ENCODE measurements at places on chromosomes 5 and 9.

DNA sequence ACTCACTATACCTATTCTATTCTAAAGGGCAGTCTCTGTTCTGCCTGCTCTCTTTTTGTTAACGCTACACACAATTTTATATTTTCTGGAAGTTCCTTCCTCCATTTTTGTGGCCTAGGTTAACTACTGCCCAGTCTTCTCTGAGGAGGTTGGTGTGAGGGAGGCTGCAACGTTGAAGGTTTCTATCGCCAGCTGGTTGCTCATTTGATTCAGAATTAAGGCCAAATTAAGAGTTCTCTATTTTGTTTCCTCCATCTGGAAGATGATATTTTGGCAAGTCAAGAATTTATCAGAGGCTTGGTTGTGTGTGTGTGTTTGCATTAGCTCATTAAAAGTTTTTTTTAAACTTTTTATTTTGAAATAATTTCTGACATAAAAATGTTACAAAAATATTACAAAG, 175.1 kb downstream of the ARHGAP26 start:
- DNase-seq = no peak

DNA sequence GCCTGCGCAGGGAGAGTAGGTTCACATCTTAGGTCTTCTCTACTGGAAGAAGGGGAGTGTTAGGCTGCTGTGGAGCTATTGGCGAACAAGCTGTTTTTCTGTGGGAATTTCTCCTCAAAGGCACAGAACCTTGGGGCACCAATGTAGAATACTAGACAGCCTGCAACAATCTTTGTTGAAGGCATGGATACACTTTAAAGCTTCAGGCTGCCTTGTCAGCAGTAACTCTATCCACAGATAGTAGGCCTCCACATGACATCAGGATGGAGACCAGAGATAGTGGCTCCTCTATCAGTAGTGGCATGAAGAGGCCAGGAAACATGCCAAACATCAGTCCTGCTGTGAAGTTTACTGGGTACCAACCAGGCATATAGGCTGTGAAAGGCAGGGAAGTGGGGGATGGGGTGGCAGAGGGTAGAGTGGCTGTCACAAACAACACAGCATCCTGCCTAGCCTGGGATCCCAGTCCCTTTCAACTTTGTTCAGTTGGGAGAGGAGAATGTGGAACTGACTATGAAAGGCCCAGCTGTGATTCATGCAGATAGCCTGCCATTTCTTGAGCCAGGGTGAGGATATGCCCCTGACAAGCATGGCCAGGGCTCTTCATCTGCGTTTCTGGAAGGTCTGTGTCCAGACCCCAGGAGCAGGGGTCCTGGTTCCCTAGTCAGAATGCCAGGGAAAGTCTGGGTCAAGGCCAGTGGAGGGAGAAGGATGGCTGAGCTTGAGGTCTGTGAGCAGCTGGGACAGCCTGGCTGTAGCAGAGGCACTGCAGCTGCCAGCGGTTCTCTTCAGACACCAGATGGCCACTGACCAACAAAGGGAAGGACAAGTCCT, 1.0 kb upstream of the HK3 start:
- no peak for DNase-seq

GRCh38 chr5:73298772-73299630, 126.0 kb downstream of the TMEM174 start:
- peak; percentile 64 for DNase-seq

- no peak for DNase-seq
Observed at GRCh38 chr9:33155393-33155792, 11.7 kb downstream of the B4GALT1 start.

GRCh38 chr5:123178683-123179082, 89.6 kb downstream of the PRDM6 start:
- DNase-seq = peak; percentile 8

GRCh38 chr9:93268551-93269314, 84.8 kb downstream of the WNK2 start:
- no peak for DNase-seq

- no peak for DNase-seq
Observed at GRCh38 chr9:134455934-134456755, 129.9 kb downstream of the RXRA start.

DNA sequence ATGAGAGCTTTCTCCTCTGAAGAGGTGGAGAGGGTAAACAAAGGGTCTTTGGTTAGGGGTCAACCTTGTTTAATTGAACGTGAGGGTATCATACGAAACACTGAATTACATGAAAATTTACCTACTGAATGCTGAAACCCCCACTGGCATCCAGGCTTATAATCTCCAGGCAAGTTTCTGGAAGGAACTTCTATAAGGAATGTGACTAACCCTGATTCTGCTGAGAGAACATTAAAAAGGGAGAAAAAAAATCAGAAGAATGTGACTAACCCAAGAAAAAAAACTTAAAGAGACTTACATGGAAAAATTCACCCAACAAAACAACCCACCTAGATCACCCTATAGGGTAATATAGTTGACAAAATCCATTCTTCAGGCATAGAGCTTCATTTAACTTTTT, 55.5 kb downstream of the APC start:
- no peak for DNase-seq

DNA sequence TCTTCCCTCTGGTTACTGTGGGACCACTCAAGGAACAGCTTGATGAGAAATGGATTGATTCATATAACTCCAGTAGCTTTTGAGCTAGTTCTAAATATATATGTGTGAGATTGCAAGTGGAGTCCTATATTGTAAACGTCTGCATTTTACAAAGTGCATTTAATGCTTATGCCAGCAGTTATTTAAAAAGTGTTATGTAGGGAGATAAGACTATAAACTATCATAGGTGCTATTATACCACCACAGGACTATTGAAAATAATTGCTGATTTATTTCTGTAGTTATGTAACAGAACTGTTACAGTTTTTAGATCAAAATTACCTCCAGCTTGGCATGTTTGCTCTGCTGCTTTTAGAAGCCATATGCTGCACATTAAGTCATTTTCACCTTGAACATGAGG, 36.2 kb downstream of the PTCD2 start:
- DNase-seq = no peak

DNA sequence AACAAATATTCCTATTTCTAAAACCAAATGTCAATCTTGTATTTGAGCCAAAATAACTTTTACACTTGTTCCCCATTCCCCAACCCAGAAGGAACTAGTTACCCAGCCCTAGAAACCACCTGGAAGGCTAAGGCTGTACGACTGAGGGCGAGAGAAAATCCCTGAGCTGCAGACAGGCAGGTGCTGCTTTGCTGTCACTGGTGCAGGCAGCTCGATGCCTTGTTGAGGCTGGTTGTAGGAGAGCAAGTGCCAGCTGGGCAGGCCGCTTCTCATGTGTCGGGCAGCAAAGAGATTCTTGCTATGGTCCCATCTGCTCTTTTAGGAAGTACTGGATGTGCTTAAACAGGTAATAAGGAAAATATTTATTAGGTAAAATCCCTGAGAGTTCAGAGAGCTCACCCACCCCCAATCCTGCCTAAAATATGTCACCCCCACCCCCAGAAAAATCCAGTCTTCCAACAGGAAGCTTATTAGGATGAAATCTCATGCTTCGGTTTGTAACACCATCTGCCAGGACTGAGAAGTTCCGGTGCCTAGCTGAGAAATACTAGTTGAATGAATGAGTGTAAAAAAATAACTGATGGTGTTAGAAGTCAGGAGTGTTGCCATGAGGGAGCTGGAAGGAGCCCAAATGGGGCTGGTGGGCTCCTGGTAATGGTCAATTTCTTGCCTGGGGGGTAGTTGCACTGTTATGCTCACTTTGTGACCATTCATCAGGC, 91.1 kb upstream of the DMRT1 start:
- no peak for DNase-seq

GRCh38 chr5:120479066-120479465, 15.0 kb downstream of the PRR16 start:
- DNase-seq = no peak

DNA sequence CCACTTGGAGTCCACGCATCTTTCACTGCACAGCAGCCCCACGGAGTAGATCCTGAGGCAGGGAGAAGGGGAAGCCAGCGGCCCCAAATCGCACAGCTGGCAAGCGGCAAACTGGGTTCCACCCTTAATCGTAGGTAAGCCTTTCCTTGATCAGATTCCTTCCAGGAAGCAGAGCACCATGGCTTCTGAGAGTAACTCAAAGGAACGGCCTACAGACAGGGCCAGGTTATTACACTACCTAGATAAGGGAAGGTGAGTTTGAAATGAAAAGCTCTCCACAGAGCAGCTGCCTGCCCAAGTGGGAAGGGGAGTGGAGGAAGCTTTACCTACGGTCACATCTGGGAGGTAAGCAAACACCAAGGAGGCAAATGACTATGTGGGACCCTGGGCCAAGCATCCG, 7.9 kb downstream of the DAP start:
- no peak for DNase-seq

DNA sequence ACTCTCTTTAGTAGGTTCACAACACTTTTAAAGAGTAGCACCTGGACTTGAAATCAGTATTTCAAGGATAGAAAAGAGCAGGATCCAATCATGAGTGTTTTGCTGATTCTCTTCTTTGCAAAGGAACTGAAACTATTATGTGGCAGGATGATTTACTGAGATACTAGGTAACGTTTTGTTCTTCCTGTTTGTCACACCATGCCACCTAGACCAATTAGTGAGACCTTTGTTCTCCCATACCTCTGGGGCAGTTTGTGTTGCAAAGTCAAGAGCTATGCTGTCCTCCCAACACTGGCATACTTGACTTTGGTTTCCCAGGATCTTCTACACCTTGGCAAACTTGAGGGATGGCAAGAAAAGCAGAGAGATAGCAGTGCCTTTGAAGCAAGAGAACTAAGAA, 43.4 kb downstream of the PPP1R2B start:
- no peak for DNase-seq

DNA sequence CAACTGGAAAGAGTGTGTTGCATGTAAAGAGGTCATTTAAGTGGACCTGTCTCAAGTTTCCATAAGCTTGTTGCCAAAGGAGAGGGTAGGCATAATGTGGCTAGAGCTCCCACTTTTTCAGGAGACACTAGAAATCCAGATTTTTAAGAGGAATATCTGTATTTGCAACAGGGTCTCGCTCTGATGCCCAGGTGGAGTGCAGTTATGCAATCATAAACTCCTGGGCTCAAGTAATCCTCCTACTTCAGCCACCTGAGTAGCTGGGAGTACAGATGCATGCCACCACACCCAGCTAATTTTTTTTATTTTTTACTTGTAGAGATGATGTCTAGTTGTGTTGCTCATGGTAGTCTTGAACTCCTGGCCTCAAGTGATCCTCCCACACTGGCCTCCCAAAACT, 183.5 kb downstream of the NIPBL start:
- DNase-seq = no peak

DNA sequence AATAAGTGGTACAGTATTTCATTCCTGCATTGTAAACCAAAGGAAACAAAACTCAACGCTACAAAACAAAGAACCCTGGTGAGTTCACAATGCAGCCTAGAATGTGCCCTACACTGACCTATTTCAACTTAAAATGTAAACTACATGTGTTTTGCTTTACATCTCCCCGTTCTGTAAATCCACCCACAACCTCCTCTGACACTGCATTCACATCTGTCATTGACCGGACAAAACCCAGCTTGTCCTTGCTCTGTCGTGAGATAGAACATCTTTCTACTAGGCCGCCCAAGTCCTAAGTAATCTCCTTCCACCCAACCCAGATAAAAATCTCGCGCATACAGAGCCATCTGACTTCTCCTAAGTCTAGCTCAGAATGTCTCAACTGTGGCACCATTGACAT, 6.1 kb upstream of the VLDLR start:
- DNase-seq = no peak

DNA sequence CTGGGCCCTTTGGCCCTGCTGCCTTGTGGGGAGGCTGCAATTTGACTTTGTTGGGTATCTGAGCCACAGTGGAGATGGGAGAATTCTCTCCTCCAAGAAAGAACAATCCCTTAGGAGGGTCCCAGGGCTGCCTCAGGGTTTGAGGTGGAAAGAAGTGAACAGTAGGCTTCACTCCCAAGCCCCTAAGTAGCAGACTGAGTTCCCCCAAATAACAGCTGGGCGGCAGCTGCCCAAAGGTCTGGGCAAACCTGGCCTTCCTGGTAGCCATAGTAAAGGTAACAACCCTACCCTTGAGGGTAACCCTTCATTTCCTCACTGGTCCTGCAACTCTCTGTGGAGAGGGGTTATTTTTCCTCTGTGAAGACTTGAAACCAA, 746 bp downstream of the RGS3 start:
- no peak for DNase-seq

GRCh38 chr5:131382407-131383395, 118.8 kb downstream of the CDC42SE2 start:
- peak; percentile 8 for DNase-seq

DNA sequence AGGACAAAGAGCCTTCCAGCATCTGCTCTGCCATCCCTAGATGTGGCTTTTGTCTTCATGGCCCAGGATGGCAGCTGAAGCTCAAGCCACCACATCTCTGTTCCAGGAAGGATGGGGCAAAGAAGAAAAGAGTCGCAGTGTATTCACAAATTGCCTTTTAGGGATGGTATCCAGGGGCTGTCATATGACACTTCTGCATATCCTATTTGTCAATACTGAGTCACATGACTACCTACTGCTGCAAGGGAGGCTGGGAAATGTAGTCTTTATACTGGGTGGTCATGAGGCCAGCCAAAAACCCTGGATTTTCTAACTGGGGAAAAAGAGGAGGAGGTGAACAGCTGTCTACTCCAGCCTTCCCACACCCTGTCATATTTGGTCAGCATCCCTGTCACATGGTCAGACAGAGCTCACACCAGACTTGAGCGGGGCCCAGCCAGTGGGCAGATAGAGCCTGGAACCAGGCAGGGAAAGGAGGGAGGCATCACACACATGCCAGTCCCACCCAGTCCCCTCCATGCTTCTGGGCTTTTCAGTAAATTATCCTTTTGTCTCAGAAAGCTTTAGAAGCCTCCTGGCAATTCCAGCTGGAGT, 52.0 kb downstream of the OLFM1 start:
- no peak for DNase-seq

DNA sequence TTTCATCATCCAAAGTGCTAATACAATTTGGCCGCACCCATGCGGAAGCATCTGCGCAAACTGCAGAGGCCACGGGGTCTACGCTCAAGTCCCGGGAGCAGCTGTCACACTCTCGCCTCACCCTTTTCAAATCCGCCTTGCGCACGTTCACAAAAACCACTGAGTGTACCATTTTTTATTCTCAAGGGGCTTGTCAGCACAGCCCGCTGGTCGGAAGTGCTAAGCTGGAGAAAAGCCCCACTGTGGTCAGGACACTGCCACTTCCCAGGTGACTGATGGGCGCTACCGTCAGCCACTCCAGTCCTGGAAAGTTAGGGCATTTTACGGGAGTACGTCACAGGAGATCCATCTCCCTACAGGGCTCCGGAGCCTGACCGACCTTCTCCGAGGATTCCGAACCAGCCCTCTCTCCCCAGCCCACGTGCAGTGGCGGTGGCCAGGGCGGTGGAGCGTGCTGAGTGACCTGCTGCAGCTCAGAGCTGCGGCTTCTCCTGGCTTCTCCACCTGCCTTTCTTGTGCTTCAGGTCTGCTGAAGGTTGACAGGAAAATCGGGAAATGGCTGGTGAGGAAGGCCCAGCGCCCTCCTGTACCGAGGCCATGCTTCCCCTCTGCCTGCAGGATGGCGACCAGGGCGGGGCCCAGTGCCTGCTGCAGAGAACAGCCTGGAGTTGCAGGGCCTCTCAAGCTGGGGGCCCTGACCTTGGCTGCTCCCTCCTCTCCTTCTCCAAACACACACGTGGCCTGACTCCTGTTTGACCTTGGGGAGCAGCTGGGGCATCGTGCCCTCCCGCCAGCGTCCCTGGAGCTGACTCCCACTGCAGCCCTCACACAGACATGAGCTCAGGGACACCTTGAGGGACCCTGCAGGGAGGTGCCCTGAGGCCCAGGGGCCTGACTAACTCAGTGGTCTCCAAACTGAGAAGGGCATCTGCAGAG, 14.3 kb downstream of the RASGEF1C start:
- no peak for DNase-seq

- DNase-seq = no peak
Observed at GRCh38 chr9:78893774-78894401, 597.0 kb downstream of the PSAT1 start.

GRCh38 chr9:81588148-81588871, 101.0 kb downstream of the TLE1 start:
- DNase-seq = no peak
